ENCODE measurements at places on chromosomes 6 and 20. TPM values are rescaled to one million over a fixed set of nuclear protein-coding genes. Genes with fewer than 3 reads are reported as not detected.

Gene SASH1
- 22.7 TPM for total RNA-seq

Gene CST2
- total RNA-seq: not detected

Gene SLC13A3
- 4.6 TPM for total RNA-seq

Gene ATRN
- 26.2 TPM for total RNA-seq

Gene SLC26A8
- not detected for total RNA-seq

Gene MEI4
- not detected for total RNA-seq

Gene ARMH2
- total RNA-seq: not detected

- no peak for DNase-seq
Measured at GRCh38 chr20:34458631-34459030, 57.6 kb upstream of the DYNLRB1 start.

DNA sequence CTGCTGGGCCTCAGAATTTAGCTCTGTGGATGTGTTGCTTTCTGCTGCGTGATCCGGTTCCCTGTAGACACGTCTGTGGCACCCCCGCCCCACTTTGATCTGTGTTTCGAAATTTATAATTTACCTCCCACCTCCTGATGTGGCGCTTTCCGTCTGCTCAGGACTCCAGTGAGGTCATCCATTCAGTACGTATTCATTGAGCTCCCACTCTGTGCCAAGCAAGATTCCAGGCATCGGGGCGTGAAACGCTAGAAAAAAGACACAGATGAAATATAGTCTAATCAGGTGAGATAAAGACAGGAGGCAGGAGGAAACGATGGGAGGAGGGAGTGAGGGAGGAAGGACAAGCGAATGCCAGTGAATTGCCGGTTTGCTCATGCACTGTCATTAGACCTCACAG lies 431.9 kb upstream of the SULF2 start:
- no peak for DNase-seq

- DNase-seq: no peak
Measured at GRCh38 chr20:48150568-48150967, 365.3 kb upstream of the SULF2 start.

- DNase-seq: peak; percentile 44
Measured at GRCh38 chr6:159953091-159953601, 15.7 kb upstream of the IGF2R start.

GRCh38 chr20:36827541-36828279 lies 48.2 kb upstream of the TLDC2 start:
- DNase-seq: peak; percentile 69

DNA sequence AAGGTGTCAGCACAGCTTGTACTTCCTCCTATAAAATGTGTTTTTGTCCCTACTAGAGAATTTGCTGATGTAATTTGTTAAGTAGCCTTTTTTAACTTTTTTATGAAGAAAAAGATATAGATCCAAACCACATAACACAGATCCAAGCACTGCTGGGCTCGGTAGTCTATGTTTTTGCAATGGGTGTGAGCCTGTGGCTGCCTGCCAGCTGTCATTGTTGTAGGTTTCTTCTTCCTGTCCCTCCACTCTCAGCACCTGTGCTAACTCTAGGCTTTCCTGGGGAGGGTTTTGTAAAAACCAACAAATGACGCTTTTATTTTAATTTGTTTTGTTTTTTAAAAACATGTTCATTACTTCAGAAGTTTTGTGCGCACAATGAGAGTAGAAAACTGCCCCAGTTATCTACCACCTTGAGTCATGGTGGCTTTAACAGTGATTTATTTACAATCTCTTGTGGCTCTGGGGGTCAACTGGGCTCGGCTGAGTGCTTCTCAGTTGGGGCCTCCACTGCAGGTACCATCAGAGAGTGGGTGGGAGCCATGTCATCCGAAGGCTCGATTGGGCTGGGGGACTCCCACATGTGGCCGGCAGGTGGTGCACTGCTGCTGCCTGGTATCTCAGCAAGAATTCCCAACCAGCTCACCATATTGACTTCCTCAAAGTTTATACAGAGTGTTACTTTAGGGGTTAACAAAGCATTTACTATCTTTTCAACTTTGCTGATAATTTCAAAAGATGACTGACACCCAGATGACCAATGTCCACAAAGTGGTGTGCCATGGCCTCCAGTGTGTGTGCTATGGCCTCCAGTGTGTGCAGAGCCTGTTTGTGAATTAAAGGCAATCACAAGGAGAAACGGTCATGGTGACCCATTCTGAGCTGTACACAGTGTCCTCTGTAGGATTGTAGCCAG lies 3.0 kb upstream of the CCR6 start:
- DNase-seq: no peak

DNA sequence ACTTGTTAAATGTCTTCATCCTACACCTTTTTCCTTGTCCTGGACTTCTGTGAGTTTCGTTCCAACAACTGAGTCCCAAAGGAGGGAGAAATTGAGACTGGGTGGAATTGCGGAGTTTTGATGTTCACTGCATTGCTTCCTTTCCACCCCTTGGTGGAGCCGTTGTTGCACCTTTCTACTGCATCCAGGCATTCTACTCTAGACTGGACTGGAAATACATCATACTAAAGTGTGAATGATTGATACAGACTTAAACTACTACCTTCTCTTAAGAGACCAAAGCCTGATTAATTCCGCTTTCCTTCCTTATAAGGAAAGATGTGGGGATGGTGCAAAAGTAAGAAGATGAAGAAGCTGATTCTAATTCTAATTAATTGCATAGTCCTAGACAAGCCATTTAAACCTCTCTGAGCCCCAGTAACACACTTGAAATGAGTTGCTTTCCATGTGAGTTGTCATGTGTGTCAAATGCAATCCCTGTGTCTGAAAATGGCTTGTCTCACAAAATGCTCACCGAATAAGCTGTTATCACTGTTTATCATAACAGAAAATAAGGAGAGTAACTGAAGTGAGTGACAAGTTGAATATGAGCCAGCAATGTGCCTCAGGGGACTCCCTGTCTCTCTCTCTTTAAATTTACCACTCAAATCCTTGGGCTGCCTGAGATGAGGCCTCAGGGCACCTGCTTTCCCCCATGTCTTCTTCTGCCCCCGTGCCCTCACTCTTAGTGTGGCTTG lies 338.3 kb upstream of the CHD6 start:
- DNase-seq: no peak

DNA sequence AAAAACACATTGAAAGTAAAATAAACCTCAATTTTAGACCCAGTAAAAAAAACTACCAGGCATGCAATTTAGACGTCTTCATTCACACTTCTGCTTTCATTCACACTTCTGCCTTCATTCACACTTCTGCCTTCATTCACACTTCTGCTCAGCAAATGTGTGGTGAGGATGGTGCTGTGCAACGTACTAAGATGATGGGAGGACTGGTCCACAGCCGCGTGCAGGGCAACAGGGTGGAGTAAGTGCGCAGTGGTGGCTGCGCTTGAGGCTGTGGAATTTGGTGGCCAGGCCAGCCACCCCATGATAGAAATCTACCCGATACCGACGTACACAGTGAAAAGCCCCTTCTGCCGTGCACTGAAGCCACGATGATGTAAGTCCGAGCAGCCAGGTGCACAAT lies 114.3 kb upstream of the CD93 start:
- no peak for DNase-seq

DNA sequence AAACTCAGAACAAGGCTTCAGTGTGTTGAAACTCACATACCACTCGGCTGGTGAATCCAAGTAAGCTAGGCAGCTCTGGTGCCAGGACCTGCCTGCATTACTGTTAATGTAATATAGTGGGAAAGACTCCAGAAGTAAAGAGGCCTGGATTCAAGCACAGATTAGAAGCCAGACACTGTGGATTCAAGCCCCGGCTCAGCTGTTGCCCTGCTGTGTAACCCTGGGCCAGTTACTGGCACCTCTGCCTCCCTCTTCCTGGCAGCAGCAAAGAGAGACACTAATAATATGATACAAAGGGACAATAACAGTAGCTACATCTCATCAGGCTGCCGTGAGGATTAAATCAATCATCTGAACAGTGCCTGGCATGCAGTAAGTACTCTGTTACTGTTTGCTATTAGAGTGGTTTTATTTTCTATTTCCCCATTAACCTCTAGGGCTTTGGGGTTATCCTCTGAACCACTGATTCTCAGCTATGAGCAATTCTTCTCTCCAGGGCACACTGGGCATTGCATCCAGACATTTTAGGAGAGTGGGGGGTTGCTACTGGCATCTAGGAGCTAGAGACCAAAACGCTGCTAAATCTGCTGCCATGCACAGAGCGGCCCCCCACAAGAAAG lies 92.9 kb downstream of the ZMYND8 start:
- DNase-seq: no peak

GRCh38 chr20:63373996-63374395 lies 12.8 kb upstream of the CHRNA4 start:
- no peak for DNase-seq

DNA sequence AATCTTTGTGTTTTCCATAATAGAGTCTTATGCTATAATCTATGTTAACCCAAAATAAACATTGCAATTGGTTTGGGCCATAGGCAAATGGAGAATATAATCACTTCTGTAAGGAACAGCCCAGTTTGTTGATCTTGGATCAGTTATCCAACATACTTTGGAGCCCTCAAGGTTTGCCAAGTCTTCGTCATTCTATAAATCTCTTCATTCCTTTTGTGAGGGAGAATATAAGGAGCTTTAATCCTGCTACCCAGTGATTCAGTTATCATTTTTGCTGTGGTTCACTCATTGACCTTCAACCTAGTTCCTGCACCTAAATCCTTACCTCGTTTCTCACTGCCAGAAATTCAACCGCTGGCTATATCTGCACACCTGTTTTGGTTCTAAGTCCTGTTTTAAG lies 500.3 kb upstream of the PTCHD4 start:
- DNase-seq: no peak

DNA sequence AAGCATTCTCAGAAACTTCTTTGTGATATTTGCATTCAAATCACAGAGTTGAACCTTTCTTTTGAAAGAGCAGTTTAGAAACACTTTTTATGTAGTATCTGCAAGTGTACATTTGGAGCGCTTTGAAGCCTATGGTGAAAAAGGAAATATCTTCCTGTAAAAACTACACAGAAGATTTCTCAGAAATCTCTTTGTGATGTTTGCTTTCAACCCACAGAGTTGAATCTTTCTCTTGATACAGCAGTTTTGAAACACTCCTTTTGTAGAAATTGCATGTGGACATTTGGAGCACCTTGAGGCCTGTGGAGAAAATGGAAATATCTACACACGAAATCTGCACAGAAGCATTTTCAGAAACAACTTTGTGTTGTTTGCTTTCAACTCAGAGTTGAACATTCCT lies 612.3 kb upstream of the ZNF337 start:
- no peak for DNase-seq

GRCh38 chr20:32777177-32777956 lies 15.2 kb downstream of the DNMT3B start:
- no peak for DNase-seq

GRCh38 chr6:17965397-17965796 lies 22.0 kb downstream of the KIF13A start:
- no peak for DNase-seq

DNA sequence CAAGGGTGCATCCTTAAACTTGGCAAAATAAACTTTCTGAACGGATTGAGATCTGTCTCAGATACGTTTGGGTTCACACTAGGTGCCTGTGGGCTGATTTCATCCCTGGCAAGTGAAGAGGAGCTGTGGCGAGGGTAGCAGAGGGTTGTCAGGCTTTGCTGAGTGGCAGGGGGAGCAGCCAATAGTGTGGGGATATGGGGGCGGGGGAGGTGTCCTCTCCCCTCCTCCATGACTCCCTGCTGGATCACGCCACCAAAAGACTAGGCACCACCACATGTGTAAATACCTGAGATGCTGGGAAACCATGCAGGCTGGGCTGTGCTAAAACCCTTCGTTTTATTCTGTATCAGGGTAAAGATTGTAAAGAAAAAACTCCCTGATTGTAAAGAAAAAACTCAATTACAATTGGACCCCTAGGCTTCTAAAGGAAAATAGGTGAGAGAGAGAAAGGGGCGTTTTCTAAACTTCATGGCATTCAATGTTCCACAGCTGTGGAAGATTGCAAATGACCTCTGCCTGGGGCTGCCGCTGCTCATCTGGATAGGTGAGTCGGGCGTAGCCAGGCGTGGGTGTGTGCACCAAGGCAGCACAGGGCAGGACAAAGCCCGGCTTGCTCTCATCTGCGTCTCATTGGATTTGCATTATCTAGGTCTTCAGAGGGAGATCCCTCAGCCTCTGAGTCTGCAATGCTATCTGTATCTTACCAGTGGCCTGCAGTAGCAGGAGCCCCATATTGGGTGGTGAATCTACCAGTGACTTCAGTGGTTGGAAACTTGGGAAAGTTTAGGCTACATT lies 26.9 kb upstream of the ADTRP start:
- no peak for DNase-seq

DNA sequence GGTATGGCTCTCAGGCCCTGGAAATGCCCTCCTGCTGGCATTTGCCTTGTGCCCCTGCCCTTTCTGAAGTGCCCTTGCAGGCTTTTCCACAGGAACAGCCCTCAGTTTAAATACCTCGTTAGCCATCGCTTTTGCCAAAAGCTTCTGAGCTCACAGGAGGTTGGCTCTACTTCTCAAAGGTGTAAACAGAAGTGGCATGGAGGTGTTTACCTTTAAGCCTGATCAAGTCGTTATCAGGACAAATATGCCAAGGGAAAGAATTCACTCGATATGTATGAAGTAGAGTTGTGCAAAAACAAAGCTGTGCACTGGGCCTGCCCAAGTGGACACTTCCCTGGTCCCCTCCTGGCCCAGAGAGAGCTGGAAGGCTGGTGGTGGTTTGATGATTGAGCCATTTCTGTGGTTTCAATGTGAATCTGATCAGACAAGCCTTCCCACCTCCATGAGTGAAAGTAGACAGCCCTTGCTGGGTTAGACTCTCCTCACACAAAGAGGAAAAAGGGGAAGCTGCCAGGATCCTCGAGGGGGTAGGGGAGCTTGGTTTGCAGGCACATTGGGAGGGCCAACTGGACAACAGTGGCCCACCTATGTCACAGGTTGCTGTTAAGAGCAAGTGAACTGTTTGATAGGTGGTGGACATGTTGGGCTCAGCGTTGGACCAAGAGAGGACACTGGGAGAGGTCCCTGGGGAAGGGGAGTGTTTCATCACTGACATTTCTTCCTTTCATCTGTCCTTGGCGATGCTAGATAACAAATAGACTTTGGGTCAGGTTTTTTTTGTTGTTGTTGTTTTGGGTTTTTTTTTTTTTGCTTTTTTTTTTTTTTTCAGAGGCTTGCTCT lies 98.7 kb downstream of the ZDHHC14 start:
- no peak for DNase-seq

DNA sequence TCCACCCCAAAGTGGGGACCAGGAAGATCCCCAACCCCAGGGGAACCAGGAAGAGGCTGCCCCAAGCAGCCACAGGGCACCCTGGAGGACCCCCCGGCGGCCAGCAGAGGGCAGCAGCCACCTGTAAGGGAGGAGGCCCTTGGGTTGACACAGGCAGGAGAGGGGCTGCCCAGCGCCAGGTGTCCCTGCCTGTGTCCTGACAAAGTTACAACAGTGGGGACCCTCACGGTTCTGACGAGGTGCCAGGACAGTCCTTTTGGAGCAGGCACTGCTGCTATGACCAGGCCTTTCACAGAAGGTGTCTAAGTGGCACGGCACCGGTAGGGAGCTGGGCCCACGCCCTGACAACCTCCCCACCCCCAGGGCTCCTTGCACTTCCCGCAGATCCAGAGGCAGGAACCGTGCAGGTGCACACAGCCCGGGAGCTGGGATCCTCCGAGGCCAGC lies 176.7 kb downstream of the BMP7 start:
- peak; percentile 55 for DNase-seq
